ENCODE measurements at places on chromosomes 4 and X. TPM values are rescaled to one million over a fixed set of nuclear protein-coding genes. Genes with fewer than 3 reads are reported as not detected.

MTMR8 gene
- 2.9 TPM for total RNA-seq

ADRA2C gene
- total RNA-seq = 2.9 TPM

NOX1 gene
- not detected for total RNA-seq

IL3RA gene
- total RNA-seq = 19.1 TPM

PASD1 gene
- not detected for total RNA-seq

PRDM5 gene
- total RNA-seq = 17.0 TPM

ARHGAP6 gene
- total RNA-seq = 25.2 TPM

PRR32 gene
- not detected for total RNA-seq

TIGD4 gene
- total RNA-seq = 0.17 TPM

VGLL1 gene
- total RNA-seq = not detected

F9 gene
- total RNA-seq = not detected

SLC49A3 gene
- 6.6 TPM for total RNA-seq

GUCY1B1 gene
- total RNA-seq = 49.5 TPM

DNA sequence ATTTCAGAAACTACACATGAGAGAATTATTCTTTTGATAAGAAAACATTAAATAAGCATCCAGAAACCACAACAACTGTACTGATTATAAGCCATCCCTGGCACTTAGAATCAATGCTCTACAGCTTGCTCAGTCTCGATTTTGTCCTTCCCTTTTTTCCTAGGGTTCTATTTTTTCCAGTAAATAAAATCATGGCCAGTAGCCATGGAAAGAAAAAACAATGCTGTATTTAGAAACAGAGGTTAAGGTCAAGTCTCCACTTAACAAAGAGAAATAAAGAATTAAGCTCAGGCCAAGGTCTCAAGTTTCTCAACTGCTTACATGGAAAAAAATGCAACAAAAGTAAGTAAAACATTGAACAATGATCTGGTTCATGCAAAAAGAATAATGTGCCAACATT, 38.7 kb upstream of the GRID2 start:
- DNase-seq = no peak
- no peaks in the 10 kb centered on the region for H3K36me3 ChIP-seq
- no peaks in the 10 kb centered on the region for H3K27me3 ChIP-seq
- no peak overlapping the region for H3K4me3 ChIP-seq

GRCh38 chrX:47179928-47180255, 13.7 kb upstream of the UBA1 start:
- DNase-seq = no peak
- H3K4me3 ChIP-seq = no peak overlapping the region
- peaks cover 12% of the 10 kb centered on the region for H3K4me1 ChIP-seq
- no peaks in the 10 kb centered on the region for H3K27me3 ChIP-seq

DNA sequence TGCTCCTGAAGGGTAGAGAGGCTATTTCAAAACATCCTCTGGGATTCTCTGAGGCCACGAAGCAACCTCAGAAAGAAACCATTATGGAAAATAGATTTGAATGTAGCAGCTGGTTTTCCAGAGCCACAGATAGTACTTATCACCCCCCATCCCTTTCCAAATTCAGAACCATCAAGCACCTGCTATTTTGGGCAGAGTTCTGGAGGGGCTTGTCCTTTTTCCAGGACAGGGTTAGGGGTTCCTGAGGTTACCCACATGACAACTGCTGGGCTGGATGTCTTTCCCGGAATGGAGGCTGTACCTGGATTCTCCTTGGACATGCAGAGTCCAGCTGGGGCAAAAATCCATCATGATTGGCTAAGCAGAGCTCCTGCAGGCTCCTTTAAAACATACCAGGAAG, 22.0 kb upstream of the ZXDA start:
- H3K27ac ChIP-seq = no peak overlapping the region
- H3K4me1 ChIP-seq = no peaks in the 10 kb centered on the region
- no peaks in the 10 kb centered on the region for H3K36me3 ChIP-seq
- H3K4me3 ChIP-seq = no peak overlapping the region
- H3K27me3 ChIP-seq = no peaks in the 10 kb centered on the region
- DNase-seq = no peak

DNA sequence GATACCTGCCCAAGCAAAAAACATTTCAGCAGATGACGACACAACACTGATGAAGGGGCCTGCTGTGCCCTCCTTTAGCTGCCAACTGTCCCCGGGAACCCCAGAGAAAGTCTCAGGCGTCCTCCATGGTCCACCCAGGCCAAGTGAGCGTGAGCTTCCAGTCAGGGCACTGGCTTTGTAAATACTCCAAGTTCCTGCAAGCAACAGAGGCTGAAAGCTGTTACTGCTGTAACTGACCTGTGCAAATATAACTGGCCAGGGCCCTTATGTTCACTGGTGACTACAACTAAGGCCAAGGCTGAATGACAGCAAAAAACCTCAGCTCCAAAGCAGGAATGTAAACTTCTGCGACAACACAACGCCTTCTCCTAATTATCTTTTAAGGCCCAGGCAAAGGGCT, 8.2 kb downstream of the WDR1 start:
- H3K36me3 ChIP-seq = peaks cover 55% of the 10 kb centered on the region
- peaks cover 98% of the 10 kb centered on the region for H3K4me1 ChIP-seq
- peak overlapping the region; percentile 98 for H3K27ac ChIP-seq
- no peak for DNase-seq
- peak overlapping the region; percentile 23 for H3K4me3 ChIP-seq

DNA sequence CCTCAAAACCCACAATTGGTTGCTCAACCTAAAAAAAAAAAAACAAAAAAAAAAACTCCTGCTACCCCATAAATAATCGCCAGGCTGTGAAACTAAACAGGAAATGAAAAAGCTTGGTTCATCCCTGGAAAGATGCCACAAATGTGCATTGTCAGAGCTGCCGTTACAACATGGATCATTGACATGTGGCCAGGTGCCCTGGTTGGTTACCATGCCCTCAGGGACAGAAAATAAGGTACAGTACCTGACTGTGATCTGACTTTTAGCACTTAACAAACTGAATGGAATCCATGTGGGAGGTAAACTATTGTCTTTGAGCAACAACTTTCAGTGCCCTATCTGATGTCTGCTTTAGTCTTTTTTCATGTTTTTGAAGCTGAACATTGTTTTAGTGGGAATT, 118.0 kb upstream of the RPL34 start:
- no peak overlapping the region for H3K27ac ChIP-seq
- no peak overlapping the region for H3K4me3 ChIP-seq
- no peak for DNase-seq

DNA sequence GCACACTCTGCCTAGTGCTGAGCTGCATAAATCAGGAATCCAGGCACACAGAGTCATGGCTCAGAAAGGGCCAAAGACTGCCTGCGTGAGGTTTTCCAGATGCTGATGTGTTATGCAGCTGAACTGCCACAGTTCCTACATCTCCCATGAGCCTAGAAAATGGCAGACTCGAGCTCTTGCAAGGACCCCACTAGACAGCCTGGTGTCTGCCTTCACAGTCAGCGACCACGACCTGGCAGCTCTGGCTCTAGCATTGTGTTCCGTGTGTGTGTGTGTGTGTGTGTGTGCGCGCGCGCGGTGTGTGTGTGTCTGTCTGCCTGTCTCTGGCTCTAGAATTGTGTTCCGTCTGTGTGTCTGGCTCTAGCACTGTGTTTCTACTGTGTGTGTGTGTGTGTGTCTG, 203.6 kb upstream of the AGTR2 start:
- H3K27ac ChIP-seq = no peak overlapping the region
- no peaks in the 10 kb centered on the region for H3K27me3 ChIP-seq
- no peak for DNase-seq
- no peak overlapping the region for H3K4me3 ChIP-seq
- no peaks in the 10 kb centered on the region for H3K36me3 ChIP-seq
- peaks cover 5% of the 10 kb centered on the region for H3K4me1 ChIP-seq

- no peak for DNase-seq
- H3K27ac ChIP-seq = peak overlapping the region; percentile 81
Measured at GRCh38 chrX:39756086-39756883, 341.5 kb downstream of the BCOR start.

- H3K27ac ChIP-seq = no peak overlapping the region
- no peaks in the 10 kb centered on the region for H3K36me3 ChIP-seq
- no peak for DNase-seq
Measured at GRCh38 chrX:25663701-25664100, 474.4 kb upstream of the MAGEB18 start.

DNA sequence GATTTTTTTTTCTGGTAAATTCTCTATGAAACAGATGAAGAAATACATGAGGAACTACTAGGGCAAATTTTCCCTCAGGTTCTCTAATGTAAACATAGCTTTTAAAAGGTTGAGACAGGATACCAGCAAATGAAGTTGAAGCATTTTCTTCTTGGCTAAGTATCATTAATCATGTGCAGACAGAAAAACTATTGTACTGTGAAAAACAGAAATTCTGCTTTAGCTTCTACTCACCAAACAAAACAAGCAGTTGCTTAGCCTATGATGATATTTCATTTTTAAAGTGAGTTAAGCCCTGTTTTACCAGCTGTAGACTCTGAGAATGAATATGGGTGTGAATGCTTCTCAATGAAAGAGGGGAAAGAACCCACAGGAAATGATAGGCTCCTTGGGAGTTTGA, 358.9 kb downstream of the TRAM1L1 start:
- no peaks in the 10 kb centered on the region for H3K27me3 ChIP-seq
- no peaks in the 10 kb centered on the region for H3K4me1 ChIP-seq
- no peaks in the 10 kb centered on the region for H3K36me3 ChIP-seq
- no peak for DNase-seq
- no peak overlapping the region for H3K4me3 ChIP-seq

DNA sequence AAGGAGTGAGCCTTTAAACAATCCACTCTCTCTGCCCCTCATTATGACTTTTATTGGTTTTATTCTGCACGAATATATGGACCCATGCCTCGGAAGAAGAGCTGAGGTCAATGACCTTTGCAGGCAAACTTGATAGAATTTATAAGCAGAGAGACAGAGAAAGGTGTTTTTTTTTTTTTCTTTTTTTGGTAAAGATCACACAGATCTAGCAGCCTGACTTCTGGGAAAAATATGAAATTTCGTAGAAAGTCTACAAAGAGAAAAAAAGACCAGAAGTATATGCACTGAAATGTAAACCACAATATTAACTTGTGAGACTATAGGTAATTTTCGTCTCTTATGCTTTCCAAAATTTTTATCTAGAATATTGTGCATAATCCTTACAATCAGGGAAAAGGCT, 61.6 kb downstream of the LEF1 start:
- no peaks in the 10 kb centered on the region for H3K4me1 ChIP-seq
- no peak for DNase-seq
- no peaks in the 10 kb centered on the region for H3K36me3 ChIP-seq

DNA sequence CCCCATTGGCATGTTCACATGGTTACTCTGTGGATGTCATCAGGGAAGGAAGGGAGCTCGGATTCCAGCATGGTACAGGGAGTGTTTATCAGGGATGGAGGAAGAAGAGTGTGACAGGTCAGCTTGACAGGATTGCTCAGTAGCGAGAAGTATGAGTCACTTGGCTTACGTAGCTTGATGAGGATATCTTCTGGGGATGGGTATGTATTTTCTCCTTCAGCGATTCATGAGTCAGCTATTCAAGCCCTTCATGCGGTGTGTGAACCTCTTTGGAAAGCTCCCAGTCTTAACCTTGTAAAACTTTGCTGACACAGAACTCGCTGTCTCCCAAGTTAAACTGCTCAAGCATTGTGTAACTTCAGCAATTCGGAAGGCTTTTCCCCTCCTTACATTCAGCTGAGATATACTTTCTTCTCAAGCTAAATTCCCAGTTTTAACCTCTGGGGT, 275.4 kb downstream of the ARHGAP10 start:
- no peaks in the 10 kb centered on the region for H3K27me3 ChIP-seq
- H3K27ac ChIP-seq = peak overlapping the region; percentile 16
- H3K4me3 ChIP-seq = no peak overlapping the region

DNA sequence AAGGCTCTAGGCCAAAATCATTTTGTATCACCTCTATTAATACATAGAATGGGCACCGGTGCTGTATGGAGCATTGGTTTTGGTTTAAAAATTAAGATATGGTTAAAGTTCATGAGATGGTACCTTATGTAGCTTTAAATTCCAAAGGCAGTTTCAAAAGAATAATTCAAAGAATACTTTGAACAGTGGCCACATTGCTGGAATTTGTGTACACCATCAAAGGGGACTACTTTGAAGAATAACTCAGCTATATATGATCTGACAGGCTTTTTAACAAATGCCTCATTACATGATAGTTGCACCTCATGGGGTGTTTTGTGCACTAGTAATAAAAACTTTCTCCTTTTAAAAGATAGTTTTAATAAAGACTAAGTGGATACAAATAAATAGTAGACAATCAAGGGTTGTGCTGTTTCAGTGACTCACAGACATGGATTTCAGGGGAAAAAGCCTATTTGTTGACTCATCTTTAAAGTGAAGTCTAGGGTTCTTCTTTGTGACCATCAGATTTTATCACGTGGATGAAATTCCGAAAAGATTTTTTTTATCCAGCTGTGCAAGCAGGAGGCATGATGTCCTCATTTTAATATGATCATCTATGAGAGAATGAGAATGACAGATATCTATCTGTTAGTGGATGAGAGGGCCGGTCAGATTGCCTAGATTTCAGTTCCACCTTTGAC, 12.8 kb downstream of the MTM1 start:
- no peak overlapping the region for H3K4me3 ChIP-seq
- H3K4me1 ChIP-seq = no peaks in the 10 kb centered on the region
- no peaks in the 10 kb centered on the region for H3K27me3 ChIP-seq
- H3K36me3 ChIP-seq = no peaks in the 10 kb centered on the region

DNA sequence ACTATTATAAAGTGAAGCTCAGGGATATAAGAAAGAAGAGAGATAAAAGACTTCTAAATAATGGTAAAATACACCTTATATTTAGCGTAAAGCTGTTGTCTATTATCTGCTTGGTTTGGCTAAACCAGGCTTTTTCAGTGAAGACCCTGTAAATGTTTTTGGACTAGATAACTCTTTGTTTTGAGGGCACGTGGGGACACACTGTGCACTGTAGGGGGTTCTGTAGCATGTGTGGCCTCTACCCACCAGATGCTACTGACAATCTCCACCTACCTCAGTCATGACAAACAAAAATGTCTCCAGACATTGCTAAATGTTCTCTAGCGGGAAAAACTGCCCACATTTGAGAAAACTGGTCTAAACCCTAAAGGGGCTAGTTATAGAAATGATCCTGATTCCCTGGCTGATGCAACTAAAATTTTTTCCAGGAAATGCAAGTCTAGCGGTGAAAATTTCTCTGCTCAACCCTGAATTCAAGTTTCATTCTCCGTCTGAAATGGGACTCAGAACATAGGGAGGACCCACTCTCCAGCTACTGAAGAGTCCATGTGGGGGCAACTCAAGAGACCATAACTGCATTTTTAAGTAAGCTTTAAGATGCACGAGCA, 355.2 kb upstream of the RASGEF1B start:
- H3K4me3 ChIP-seq = no peak overlapping the region
- H3K27me3 ChIP-seq = no peaks in the 10 kb centered on the region
- H3K4me1 ChIP-seq = no peaks in the 10 kb centered on the region
- no peak for DNase-seq

DNA sequence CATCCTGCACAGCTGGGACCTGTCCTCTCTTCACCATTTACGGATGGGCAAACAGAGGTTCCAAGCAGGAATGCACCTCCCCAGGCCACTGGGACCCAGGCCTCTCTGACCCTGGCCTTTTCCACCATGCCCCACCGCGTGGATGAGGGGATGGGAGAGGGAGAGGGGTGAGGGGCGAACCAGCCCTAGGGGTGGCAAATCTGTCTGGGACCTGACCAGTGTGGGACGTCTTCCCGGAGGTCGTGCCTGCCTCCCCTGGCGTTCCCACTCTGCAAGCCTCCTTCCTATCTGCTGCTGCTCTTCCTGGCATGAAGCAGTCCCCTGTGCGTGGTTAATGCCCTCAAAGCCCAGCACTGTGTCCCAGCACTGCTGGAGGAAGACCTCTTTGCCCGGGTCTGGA, 35.9 kb downstream of the ABLIM2 start:
- DNase-seq = no peak
- no peaks in the 10 kb centered on the region for H3K36me3 ChIP-seq
- H3K27ac ChIP-seq = no peak overlapping the region
- peaks cover 5% of the 10 kb centered on the region for H3K4me1 ChIP-seq
- no peak overlapping the region for H3K4me3 ChIP-seq
